ENCODE measurements at places on chromosomes 4 and X.
A peak's percentile ranks its signal among the peaks of the same experiment; 100 is the strongest.

- no peak for DNase-seq
Measured at GRCh38 chr4:128550060-128550459, 259.4 kb upstream of the JADE1 start.

DNA sequence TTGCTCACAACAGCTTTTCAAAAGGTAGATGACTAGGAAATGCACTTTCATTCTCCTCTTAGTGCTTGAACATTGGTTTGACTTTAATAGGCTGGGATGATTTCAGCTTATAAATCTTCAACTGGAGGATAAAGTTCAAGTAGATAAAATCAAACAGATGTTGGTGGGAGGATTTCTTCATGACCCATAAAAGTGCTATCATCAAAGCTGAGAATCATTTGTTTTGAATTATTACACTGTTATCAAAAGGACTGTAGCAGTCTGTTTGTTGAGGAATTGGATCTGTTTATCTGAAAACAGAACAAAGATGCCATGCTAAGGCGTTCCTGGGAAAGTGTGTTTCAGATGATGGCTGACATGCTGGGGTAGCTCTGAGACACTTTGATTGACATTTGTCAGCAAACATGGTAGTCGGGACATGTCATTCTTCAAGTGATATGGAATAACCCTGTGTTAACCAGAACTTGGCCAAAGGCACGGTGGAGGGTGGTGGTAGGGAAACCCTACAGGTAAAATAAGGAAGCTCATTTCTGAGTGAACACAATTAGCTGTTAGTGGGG, 304.0 kb upstream of the PITX2 start:
- no peak for DNase-seq

DNA sequence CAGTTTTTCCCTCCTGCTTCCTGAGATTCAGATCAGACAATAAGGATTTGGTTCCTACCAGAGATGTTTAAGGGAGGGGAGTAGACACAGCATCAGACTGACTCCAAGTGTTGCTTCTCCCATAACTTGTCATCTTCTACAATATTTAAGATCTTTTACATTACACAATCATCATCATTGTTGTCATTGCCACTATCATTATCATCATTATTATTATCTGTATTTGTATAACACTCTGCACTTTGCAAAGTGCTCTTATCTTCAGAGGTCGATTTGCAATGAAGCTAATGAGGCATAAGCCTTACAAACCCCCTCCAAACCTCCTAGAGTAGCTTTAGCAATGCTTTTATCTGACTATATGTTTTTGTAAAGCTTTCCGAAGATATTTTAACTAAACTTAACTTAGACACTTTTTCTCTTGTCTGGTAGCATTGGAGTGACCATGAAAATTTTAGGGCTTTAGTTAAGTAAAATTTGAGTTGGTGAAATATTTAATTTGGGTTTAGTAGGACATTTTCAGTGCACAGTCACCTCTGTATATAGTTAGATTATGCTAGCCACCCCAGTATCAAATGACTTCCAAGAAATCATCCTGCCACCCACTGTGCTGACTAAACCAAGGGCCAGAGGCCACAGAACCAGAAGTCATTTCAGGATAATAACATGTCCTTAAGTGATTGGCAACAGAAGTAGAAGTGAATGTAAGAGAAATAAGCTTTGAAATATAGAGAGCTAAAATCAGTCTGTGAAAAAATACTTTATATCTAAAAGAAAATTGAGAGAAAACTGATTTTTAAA, 124.2 kb upstream of the NRK start:
- no peak for DNase-seq

GRCh38 chr4:71752383-71753042, 31.4 kb downstream of the GC start:
- DNase-seq, result no peak

- no peak for DNase-seq
Measured at GRCh38 chr4:127491571-127491970, 141.2 kb upstream of the INTU start.

GRCh38 chr4:54066718-54067129, 2.3 kb upstream of the CHIC2 start:
- no peak for DNase-seq

- DNase-seq, result peak; percentile 10
Measured at GRCh38 chr4:142474398-142475087, 371.6 kb downstream of the INPP4B start.

DNA sequence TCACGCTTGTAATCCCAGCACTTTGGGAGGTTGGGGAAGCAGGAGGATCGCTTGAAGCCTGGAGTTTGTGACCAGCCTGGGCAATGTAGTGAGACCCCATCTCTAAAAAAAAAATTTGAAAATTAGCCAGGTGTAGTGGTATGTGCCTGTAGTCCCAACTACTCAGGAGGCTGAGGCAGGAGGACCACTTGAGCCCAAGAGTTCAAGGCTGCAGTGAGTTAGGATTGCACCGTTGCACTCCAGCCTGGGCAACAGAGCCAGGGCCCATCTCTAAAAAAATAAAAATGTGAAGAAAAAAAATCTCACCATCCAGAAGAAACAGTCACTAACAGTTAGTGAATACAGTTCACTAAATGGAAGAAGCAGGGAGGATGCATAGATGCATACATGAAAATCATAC, 34.8 kb downstream of the TMEM271 start:
- DNase-seq, result no peak

DNA sequence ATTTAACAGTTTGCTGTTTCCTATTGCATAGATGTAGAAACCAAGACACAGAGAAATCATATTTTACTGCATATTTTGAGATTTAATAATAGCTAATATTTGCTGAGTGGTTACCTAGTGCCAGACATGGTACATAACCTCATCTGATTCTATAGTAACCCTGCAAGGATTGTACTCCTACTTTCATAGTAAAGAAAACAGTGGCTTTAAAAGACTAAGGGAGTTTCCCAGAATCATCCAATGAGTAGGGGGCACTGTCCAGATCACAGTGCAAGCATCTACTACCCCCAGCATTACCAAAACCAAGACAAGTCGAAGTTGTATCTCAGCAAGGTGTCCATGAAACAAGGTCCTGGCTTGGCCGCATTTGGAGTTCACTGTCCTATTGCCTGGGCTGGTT, 224.5 kb upstream of the TENM3 start:
- DNase-seq, result no peak

- DNase-seq, result no peak
Measured at GRCh38 chr4:61318431-61318830, 118.3 kb downstream of the ADGRL3 start.

- DNase-seq, result no peak
Measured at GRCh38 chr4:108313546-108314339, 145.0 kb upstream of the LEF1 start.

DNA sequence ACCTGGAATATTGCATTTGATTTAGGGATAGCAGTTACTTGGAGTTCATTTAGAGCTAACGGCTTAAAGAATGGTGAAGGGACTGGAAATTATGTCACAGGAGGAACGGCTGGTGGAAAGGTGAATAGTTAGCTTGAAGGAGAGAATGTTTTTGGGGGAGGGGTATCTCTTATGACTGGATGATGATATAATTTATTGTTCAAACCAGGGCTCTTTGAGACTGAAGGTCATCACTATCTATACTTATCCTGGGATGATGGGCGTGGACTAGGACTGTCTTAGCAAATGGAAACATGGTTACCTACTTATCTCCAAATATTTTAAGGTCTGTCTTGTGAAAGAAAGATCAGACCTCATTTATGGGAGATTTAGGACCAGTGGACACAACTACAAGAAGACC, 30.1 kb downstream of the WWC2 start:
- DNase-seq, result no peak

DNA sequence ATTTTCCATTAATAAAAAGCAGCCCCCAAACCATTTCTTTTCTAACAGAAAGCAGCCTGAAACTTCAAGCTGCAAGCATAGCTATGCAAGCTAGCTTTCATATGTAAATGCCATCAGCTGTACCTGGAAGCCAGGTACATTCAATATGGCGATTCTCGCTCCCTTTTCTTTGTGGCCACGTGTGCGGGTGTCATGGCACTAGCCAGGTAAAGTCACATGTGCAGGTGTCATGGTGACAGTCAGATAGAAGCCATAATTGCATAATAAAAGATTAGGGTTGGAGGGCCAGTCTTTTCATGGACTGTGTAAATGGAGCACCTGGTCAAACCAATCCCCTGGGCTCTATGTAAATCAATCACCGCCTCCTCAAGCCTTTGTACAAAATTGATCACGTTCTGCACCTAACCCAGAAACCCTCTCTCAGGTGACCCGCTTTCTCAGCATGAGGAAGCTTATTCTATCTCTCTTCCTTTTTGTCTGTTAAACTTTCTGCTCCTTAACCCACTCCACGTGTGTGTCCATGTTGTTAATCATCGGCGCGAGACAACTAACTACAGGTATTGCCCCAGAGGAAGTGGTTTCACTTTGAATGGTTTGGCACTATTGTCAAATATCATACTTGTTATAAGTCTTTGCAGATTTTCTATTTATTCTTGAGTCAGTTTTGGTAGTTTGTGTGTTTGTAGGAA, 18.0 kb upstream of the RHOXF2 start:
- DNase-seq, result no peak

DNA sequence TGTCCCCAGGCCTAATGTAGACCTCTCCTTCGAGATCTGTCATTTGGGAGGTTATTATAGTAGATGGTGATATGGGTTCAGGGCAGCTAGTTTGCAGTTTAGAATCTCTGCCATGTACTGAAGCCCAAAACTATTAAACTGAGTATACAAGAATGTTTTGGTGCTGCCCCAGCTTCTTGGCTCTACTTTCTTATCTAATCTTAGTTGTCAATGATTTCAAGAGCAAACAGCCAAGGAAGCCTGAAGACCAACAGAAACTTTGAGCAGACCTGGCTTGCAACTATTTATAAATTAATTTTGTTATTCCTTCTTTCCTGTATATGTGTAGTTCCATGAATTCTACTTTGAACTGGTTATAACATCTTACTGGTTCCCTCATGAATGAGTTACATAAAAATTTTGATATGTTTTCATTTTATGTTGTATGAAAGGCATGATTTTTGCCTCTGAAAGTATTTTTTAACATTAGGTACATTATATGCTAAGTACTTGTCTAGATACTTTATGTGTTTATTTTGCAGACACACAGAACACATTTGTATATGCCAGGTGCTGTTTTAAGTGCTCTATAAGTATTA, 2.0 kb upstream of the MGST2 start:
- DNase-seq, result no peak

DNA sequence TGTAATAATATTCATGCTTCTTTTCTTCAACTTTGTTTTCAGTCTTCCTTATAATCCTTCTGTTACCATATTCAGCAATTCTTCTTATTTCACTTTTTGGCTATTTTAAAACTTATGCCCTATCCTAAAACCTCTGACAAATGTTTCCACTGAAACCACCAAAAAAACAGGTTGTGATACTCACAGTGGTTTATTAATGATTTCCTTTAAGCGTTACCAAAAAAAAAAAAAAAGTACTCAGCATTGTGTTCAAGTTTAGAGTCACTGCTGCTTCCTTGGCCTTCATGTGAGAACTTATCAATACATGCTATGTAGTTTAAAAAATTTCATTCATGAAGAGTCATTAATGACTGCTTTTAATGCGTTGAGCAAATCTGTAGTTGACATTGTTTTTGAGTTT, 35.4 kb upstream of the UGT2A3 start:
- DNase-seq, result no peak

DNA sequence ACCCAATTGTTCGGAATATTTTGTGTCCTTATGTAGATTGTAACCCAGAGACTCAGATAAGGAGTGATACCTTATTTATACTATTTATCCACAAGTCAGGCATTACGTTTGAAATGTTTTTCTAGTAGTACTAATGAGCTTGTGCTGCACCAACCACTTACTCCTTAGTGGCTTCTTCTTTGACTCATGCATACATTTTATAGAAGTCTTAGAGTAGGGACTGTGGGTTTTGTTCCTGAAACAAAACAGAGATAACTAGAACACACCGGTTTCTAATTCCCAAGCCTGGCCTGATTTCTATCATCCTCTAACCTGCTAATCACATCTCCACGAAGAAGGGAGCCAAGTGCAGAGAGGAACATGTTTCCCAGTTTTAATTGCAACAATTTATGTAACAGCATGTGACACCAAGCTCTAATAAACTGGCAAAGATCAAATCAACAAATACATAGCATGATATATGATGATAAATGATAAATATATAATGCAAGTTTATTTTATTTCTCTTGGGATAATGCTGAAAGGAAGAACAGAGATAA, 32.3 kb downstream of the MGARP start:
- no peak for DNase-seq

DNA sequence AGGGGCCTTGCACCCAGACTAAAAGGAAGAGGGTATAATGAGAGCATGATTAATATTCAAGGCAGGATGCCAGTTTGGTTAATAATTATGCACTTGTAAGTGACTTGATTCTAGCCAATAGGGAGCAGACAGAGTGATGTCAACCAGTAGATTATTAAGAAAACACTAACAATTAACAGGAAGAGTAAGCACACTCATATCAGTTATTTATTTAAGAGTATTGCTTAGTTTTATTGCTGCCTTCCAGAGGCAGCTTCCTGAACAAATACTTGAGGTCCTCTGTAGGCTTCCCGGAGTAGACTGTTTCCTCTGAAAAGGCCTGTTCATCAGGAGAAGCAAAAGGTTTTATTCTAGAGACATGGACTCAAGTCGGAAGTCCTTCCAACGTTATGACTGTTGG, 129.1 kb upstream of the AFF2 start:
- peak; percentile 68 for DNase-seq

DNA sequence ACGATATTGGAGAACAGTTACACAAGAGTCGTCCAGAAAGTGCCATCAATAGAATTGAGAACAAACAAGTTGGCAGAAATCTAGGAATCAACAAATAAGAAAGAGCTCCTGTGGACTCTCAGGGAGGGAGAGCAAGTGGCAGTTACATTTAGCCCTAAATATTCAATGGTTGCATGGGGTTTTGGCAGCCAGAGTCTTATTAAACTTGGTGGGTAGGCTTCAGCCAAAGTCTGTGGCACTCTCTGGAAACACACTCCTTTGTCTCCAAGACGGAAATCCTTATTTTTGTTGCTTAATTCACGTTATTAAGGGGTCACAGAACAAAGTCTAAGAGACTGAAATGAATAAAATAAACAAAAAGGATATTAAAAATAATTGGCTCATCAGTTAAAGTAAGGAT, 742.2 kb upstream of the ATOH1 start:
- no peak for DNase-seq

DNA sequence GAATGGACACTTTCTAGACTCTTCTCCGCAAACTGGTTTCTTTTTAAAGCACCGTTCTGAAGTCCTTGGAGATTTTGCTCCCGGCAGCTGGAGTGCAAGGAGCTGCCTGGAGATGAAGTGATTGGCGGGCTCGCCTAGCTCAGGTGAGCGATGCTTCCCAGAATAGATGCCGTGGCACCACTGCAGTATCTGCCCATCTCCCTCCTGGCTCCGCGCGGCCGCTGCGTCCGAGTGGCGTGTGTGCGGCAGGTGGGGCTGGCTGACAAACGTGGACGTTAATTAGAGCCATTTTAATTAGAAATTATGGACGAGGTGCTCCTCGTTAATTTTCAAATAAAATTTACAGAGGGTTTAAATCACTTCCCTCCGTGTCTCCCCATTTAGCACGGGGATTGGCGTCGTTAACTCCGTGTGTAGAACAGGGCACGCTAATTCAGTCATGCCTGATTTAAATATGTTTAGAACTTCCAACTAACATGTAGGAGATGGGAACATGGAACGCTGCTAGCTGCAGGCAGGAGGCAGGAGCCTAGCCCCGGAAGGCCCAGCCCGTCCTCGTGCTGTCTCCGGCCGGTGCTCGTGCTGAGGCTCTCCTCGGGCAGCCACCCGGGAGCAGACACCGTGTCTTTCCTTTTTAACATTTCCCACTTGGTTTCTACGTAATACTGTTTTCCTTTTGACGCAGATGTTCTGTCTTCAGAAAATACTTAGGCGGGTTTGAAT, 11.6 kb downstream of the UVSSA start:
- no peak for DNase-seq
